Activated naive CD4-positive, alpha-beta T cell treated with anti-CD3 and anti-CD28 coated beads, Interleukin-2, amount 10 ng/mL, durations not matched to agents 7 days and 5 days (primary cell): ENCODE measurements at places on chromosomes 2 and 18.

- no peak for DNase-seq
Observed at GRCh38 chr18:65206551-65207260, 544.1 kb upstream of the CDH7 start.

GRCh38 chr18:46140173-46140572 is 36.0 kb downstream of the HAUS1 start:
- no peak for DNase-seq

- DNase-seq = no peak
Observed at GRCh38 chr2:177242121-177242987, 22.2 kb downstream of the NFE2L2 start.

DNA sequence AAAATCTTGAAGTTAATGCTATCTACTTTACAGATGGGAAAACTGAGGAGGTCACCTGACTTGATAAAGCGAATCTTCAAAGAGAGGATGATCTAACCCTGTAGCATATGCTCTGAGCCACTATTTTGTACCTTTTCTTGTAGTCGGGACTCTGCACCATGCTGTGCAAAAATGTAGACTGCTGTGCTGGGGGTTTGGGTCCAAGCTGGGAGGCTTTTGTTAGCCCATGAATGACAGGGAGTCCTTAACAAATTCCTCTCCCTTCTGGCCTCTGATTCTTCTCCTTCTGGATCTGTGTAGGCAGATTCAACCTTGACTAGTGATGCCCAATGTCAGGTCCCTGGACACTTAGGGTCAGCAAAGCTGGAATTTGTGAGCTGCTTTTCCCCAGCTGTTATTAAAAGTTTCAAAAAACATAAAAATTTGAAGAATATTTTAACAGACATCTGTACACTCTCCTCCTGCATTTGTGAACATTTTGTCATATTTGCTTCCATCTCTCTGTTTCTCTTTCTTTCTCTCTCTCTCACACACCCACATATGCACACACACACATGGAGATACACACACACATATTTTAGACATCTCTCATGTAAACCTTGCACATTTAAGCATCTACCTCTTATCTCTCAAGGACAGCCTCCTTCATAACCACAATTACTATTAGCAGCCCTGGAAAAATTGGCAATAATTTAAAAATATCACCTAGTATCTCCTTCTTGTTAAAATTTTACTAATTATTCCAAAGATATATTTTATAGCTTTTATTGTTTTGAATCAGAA is 335.0 kb upstream of the TRIB2 start:
- no peak for DNase-seq

DNA sequence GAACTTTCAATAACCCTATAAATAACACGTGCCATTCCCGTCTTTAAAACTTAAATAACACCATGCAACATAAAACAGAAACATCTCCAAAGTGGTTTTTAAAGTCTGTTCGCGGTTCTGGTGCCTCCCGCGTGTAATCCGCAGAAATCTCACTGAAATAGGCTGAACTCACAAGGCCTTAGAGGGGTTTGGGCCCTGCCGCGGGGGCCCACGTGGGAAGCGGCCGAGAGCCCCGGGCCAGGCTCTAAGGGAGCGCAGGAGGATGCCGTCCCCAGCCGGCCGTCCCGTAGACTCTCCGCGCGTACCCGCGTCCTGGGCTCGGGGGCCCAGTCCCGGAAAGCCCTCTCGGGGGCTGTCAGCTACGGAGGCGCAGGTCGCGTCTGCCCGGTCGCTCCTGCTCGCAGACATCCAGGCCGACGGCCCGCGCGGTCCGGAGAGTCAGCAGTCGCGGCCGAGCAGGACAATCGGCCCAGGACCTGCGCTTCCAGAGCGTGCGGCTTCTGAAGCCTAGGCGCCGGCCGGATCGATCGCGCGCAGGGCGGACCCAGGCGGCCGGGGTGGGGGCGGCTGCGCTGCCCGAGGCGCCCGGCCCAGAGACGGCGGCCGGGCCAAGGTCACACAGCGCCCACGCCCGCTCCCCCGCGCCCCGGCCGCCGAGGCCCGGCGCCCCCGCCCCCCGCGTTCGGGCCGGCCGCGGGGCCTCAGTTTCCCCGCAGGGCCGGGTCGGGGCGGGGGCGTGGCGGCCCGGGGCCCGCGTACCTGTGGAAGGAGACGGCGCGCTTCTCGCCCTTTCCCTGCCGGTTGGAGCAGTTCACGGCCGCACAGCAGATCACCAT is 558 bp downstream of the THAP4 start:
- DNase-seq = peak; percentile 55

- no peak for DNase-seq
Observed at GRCh38 chr2:214577769-214578168, 166.9 kb downstream of the VWC2L start.

DNA sequence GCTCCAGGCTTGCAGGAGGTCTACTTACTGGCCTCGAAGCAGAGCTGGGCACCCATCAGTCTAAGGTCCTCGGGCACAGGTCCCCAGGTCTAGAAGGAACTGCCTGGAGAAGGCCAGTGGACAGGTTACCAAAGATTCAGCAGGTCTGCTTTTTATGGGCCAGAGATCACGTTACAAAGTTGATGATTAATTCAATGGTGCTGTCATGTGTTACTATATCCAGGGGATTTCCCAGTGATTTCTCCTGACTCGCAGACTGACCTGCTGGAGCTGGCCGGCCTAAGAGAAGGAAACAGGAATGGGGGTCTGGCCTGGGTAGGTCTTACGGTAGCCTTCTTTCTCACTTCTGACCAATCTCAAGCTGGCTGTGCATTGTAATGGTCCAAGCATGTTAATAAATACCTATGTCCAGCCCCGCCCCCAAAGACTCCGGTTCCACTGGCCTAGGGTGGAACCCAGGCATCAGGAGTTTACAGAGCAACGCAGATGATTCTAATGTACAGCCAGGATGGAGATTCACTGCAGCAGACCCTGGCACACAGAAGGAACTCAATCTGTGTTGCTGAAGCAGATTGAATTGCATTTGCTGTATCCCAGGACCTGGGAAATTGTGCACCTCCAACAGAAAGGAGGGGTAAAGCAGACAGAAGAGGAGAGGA is at the start of gene NEURL3:
NEURL3 (minus strand) TSS at position 127 of the 659 bp plus-strand sequence; CDS start at position 56, 71 bp downstream.
- DNase-seq = no peak

GRCh38 chr2:146323564-146323963 is 1521.3 kb upstream of the ACVR2A start:
- no peak for DNase-seq

DNA sequence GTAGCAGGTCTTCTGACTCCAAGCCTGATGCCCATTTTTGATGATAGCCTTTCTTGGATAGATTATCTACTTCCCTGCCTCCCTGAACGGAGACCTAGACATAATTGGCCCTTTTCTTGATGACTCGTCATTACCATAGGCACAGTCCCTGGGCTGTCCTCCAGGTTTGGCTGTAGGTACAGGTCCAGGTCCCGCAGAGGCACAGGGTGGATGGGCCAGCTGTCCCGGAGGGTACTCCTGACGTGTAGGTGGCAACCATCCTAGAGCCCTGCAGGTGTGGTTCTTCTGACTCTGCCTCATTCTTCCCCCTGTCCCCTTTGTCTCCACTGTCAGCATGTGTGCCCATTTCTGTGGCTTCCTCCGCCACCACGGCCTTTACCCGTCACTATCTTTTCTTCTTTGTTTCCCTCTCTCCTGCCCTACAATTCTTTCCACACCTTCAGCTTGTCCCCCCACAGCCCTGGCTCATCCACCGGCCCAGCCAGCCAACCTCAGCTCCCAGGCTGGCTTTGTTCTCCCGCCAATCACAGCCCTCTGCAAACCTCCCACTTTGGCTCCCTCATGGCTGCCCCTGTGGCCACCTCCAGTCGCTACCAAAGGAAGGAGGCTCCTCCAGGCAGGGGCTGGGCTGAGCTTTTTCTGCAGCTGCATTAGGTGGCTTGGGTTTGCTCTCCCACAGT is 102.8 kb downstream of the SMAD7 start:
- no peak for DNase-seq

GRCh38 chr2:151347294-151347693 is 10.1 kb upstream of the TNFAIP6 start:
- DNase-seq = no peak

DNA sequence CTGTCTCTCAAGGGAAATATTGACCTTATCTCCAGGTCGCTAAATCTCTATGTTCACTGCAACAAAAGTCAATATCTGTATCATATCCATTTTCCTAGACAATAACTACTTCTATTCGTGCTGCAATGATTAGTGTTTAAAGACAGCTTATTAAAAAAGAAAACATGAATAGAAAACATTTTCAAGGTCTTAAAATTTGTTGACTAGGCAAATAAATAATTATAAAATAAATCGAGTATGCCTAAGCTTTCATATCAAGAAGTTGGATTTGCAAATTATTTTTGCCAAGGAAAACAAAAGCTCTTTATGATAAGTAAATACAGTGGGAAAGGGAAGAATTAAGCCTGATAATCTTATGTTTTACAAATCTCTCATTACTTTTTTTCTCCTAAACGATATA is 428.5 kb downstream of the NUP35 start:
- DNase-seq = no peak
